Prostate gland (tissue), 2 donors: ENCODE measurements at places on chromosomes 3 and 15.

GRCh38 chr3:125045965-125046364 is 9.8 kb downstream of the HEG1 start:
- no peak for DNase-seq

GRCh38 chr3:78670746-78671145 is 1097.1 kb downstream of the ROBO1 start:
- no peak for DNase-seq

- DNase-seq: no peak
These were observed 1.8 kb upstream of the ZSCAN2 start for GRCh38 chr15:84598993-84599392.

GRCh38 chr3:46578973-46579755 is 13.1 kb upstream of the LRRC2 start:
- DNase-seq: no peak

- DNase-seq: no peak
These were observed 301.8 kb upstream of the PROK2 start for GRCh38 chr3:72086743-72087087.

- no peak for DNase-seq
These were observed 26.0 kb downstream of the XPC start for GRCh38 chr3:14152233-14152962.

DNA sequence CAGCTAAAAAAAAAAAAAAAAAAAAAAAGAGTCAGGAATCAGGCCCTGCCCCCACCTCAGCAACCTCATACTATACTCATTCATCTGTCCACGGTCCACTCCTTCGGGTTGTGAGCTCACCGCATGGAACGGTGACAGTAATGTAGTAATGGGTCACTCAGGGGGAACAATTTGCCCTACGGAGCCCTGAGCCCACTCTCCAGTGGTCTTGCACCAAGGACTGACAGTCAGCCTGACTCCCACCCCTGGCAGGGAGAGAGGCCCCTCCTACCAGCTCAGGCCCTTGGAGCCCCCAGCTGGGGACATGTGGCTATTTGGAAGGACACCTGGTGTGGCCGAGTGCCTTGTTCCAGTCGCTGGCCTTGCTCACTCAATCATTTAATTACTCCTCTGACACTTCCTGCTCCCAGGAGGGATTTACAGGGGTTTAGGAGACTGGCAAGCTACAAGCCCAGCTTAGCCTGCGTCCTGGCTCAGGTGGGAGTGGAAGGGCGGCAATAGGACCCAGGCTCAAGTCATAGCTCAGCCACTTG is 19.9 kb upstream of the CACNA2D2 start:
- no peak for DNase-seq

GRCh38 chr15:40046721-40047414 is 7.9 kb upstream of the SRP14 start:
- no peak for DNase-seq

GRCh38 chr3:13902648-13903238 is 22.9 kb upstream of the WNT7A start:
- DNase-seq: no peak

DNA sequence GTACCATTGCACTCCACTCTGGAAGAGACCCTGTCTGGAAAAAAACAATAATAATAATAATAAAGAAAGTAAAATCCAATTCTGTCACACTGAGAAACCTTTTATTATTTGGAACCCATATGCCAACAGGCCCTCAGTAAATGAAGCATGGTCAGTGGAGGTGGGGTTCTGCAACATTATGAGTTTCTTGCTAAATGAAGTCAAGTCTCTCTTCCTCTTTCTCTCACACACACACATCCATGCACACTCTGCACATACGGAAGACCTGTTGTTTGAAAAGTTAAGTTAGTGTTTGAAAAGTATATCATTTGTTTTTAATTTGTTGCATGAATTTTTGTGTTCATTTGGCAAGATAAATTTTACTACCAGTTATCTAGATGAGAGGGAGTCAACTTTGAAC is 27.8 kb downstream of the GAP43 start:
- no peak for DNase-seq

DNA sequence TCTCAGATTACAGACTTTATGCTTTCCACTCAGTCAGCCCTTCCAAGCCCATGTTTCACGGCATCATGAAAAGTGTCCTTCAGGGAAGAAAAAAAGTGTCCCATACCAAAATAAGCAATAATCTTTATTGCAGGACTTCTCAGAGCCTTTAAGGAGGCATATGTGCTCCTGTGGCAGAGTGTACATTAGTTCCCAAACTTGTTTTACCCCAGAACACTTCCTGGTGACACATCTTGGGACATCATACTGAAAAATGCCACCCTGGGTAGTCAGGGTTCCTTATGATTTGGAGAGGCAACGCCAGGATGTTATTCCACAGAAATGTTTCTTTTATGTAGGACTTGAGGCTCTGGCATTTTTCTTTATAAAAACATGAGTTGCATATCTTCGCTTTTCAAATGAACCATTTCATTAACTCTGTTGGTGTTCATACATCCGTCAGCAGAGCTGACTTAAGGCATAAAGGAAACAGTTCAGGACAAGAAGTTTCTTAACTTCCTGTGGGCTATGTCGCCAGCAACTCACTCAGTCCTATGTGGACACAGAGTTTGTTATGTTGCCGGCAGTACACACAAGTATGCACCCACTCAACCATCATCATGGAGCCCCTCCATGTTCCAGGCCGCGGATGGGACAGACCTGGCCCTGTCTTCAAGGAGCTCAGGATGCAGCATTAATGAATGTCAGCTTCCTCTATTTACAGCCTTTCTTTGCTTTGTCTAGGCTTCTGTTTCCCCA is 63.8 kb downstream of the CASR start:
- no peak for DNase-seq

GRCh38 chr3:9121366-9122001 is 128.0 kb downstream of the SRGAP3 start:
- no peak for DNase-seq

DNA sequence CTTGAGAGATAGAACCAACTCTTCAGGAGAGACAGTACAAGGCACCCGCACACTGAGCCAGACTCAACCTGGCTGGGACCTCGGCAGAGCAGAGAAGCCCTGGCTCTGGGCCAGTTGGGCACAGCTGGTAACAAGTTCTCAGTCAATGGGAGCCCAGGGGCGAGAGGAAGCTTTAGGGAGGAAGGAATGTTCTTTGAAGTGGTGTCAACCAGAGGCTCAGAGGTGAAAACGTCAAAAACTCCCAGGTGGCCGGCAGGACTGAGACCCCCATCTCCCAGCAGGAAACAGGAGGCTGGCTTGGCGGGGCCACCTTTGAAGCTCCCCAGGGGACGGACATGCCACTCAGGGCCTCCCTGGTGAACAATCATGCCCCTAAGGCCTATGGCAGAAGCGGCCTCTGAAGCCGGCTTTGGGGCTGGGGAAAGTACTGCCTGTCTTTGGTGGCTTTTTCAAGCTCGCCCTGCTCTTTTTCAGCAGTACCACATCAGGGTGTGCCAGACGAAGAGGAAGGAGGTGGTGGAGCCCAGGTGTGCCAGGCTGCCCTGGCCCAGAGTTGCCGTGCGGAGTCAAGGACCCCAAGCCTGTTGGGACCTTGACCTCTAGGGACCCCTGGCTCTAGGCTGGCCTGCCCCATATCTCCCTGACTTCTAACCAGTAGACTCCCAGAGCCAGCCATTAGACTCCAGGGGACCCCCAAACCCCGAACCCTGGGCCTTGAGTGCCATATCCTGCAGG is 16.7 kb upstream of the TBC1D21 start:
- DNase-seq: no peak

DNA sequence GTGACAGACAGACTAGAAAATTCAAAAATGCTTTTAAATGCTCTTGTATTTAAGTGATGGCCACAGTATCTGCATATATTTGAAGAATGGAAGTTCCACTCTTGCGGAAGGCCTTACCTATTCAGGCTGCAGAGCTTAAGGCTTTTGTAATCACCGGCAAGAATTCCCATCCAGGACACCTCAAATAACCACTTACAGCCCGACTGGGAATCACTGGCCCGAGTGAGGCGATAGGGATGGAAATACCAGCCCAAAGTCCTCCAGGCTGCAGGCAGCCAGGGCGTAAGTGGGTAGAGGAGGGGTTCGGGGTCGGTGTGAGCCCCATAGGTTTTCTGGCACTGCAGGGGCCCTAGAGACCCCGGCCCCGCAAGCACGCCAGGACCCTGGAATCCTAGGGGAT is 9.5 kb downstream of the CMTM7 start:
- DNase-seq: no peak

- peak; percentile 40 for DNase-seq
These were observed 768 bp downstream of the ANO10 start for GRCh38 chr3:43620831-43621655.

- no peak for DNase-seq
These were observed 33.8 kb downstream of the MBNL1 start for GRCh38 chr3:152302521-152303021.

- no peak for DNase-seq
These were observed 8.3 kb downstream of the SERPINI1 start for GRCh38 chr3:167743799-167744198.

DNA sequence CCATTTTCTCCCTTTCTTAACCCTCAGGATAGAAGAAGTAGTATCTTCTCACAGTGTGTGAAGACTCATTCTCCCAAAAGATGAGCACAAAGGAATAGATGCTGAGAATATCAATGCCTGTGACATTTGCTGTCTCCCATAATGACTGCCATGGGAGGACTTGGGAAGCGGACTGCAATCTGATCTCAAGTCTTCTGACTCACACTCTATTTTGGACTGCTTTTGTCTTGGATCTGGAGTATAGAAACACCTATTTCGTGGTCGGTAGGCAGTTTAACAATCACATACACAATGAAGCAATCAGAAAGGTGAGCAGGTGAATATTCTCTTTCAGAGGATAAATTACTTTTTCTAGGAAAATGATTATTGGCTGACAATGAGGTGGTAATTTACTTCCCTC is 852.0 kb downstream of the FHIT start:
- DNase-seq: no peak

- no peak for DNase-seq
These were observed 126.1 kb downstream of the AQP9 start for GRCh38 chr15:58264053-58264971.

GRCh38 chr3:188214442-188214841 is 60.5 kb downstream of the LPP start:
- no peak for DNase-seq

GRCh38 chr3:171648069-171648468 is 162.2 kb downstream of the PLD1 start:
- DNase-seq: no peak

DNA sequence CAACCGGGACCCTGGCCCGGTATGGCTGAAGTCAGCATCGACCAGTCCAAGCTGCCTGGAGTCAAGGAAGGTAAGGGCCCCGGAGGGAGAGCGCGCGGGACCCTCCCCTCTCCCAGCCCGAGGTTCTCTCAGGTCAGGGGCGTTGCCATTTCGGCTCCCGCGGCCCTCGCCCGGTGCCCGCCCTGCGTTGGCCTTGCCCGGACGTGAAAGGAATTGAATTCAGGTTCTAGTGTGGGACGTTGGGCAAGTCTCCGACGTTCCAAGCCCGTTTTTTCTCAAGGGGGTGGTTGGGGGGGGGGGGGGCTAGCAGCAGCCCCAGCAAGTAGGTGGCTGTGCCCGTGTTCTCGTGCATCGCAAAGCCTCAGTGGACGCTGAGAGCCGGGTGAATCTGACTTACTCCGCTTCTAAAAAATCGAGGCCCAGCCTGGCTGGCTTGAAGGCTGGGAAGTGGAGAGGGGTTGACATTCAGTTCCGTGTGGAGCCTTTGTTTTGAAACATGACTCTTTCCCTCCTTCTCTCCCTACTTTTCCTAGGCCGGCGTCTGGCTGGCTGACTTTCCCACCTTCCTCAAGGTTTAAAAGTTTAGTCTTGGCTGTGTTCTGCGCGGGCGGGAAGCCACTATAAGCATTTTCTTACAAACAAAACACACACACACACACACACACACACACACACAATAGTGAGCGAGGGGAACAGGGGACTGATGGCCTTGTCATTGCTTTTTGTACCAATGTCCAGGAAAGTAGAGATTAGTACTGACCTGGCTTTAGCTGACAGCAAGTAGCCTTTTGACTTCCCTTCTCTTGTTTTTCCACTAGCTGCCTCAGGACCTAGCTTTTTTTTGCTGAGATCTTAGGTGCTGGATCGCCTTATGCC is at the start of gene UTS2B:
Gene UTS2B (minus strand): TSS at position 873 of the 876 bp plus-strand sequence. CDS start 48,337 bp downstream, outside the sequence.
- DNase-seq: peak; percentile 34

GRCh38 chr3:147735616-147736015 is 326.5 kb downstream of the ZIC1 start:
- DNase-seq: no peak

- no peak for DNase-seq
These were observed 369.0 kb downstream of the ULK4 start for GRCh38 chr3:41592753-41593510.

DNA sequence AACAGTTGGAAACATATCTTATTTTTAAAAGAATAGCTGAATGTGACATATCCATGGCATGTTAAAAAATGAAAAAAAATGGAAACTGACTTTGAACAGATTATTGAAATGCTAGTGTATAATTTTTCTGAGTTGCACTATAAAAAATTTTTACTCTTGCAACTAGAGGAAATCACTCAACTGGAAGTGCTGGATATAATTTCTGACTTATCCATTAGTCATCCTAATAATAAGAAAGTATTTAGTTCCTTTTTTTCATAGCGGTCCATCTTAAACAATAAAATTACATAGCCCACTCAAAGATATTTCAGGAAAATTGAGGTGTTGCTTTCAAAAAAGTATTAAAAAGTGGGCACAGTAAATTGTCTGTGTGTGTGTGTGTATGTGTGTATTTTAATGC is 80.7 kb downstream of the MBNL1 start:
- DNase-seq: no peak

DNA sequence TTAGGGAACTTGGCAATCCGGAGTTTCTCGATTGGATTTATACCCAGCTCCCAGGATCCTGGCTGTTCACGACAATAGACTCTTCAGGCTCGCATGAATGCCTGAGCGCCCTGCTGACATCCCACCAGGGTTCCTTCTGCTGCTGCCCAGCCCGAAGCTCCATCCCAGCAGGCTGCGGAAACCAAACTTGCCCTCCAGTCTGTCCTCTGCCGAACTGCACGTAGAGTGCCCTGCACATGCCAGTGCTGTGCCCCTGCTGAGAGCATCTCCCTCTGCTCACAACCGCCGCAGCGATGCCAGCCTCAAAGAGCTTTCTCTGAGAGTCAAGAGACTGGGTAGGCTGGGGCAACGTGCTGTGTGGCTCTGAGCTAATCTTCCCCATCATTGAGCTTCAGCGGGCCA is 6.9 kb downstream of the ADAMTS7 start:
- DNase-seq: no peak

GRCh38 chr3:39935261-39935660 is 125.9 kb downstream of the MYRIP start:
- DNase-seq: no peak

- no peak for DNase-seq
These were observed 247.8 kb downstream of the ALCAM start for GRCh38 chr3:105614288-105615030.

- peak; percentile 35 for DNase-seq
These were observed 6.8 kb upstream of the TRIM69 start for GRCh38 chr15:44729408-44730127.

DNA sequence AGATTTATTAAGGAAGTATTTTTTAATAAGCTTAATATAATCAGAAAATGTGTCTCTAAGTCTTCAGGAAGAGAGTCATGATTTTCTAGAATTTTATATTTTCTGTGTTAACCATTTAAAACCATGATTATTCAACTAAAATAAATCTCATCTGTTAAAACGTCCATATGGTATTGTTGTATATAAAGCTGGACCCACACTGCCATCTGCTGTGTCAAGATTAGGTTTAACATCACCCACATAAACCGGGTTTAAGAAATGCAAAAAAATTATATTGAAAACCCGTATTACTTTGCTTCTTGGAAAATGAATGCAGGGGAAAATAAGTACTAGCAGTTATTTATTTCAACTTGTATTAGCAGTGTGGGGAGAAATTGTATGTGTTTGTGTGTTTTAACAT is 9.5 kb upstream of the CCDC66 start:
- no peak for DNase-seq
